Stimulated activated CD8-positive, alpha-beta memory T cell treated with anti-CD3 and anti-CD28 coated beads, Interleukin-4, amount 100 ng/mL, for 4 hours (primary cell): ENCODE measurements at places on chromosomes 12 and 14.

DNA sequence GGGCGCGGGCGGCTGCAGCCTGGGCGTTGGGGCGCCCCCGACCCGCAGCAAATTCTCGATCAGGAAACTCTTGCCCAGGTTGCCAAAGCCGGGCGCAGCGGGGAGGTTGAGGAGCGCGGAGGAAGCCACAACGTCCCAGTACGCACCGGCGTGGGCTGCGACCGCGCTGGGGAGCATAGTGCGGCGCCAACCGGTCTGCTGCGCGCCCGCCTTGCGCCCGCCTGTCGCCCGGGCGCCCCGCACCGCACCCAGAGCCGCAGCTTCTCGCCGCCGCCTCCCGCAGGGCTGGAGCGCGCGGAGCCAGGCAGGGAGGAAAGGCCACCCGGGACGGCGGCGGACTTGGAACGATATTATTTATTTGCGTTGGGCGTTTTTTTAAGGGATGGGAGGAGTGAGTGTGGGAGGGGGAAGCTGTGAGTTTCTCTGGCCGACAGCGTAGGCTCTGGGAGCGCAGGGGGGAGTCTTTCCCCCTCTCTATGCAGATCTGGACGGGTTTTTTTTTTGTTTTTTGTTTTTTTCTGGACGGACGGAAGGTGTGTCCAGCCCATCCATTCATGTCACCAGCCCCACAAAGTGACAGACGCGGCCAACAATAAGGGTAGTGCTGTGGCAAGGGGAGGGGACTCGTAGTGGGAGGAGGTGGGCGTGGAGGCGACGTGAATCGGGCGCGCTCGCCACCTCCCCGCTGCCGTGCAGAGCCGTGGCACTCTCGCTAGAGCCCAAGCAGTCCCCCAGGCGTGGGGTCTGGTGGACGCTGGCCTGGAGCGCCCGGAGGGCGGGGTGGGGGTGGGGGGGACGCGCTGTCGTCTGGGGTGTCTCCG lies at the start of gene DBX2:
DBX2 (minus strand) TSS at position 349 of the 821 bp plus-strand sequence; CDS start at position 177, 172 bp downstream.
- no peak for DNase-seq

DNA sequence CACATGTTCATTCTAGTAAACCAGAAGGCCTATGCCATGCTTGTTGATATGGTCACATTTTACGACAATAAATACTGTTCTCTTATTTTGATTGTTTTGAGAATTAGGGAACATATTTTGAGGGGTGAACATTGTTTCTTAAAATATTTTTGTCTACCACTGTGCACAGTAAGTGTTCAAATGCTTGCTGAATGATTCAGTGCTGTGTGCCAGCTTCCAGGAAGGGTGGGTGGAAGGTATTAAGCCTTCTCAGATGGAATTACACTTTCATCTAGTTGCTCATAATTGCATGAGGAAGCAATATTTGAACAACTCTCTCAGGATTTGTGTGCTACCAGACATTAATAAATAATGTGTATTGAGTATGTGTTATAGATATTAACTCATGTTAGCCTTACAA lies 15.5 kb upstream of the TMX1 start:
- no peak for DNase-seq

GRCh38 chr12:1357171-1357570 lies 237.2 kb downstream of the FBXL14 start:
- DNase-seq, result no peak

DNA sequence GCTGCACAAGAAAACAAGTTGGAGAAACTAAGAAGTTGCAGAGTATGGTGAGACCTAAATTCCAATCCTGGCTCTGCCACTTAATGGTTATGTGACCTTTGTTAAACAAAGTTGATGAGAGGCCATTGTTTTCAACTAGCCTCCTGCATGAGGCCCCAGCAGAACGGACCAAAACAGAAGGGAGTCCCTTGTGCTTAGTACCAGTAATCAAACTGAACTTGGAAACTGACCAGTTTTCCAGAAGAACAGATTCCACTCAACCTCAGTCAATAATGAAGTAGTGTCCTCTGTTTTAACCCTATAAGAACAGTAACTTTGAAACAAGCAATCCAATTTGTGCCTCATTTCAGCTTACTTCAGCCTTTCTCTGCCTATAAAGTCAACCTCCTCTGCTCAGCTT lies 69.9 kb downstream of the C12orf56 start:
- no peak for DNase-seq

GRCh38 chr14:53921027-53921426 lies 35.6 kb downstream of the BMP4 start:
- no peak for DNase-seq

GRCh38 chr12:75543529-75543928 lies 32.1 kb upstream of the KRR1 start:
- DNase-seq, result no peak

- DNase-seq, result no peak
These were observed 18.3 kb downstream of the MLH3 start for GRCh38 chr14:75032939-75033338.

GRCh38 chr12:27796128-27796527 lies 16.1 kb upstream of the MANSC4 start:
- no peak for DNase-seq

DNA sequence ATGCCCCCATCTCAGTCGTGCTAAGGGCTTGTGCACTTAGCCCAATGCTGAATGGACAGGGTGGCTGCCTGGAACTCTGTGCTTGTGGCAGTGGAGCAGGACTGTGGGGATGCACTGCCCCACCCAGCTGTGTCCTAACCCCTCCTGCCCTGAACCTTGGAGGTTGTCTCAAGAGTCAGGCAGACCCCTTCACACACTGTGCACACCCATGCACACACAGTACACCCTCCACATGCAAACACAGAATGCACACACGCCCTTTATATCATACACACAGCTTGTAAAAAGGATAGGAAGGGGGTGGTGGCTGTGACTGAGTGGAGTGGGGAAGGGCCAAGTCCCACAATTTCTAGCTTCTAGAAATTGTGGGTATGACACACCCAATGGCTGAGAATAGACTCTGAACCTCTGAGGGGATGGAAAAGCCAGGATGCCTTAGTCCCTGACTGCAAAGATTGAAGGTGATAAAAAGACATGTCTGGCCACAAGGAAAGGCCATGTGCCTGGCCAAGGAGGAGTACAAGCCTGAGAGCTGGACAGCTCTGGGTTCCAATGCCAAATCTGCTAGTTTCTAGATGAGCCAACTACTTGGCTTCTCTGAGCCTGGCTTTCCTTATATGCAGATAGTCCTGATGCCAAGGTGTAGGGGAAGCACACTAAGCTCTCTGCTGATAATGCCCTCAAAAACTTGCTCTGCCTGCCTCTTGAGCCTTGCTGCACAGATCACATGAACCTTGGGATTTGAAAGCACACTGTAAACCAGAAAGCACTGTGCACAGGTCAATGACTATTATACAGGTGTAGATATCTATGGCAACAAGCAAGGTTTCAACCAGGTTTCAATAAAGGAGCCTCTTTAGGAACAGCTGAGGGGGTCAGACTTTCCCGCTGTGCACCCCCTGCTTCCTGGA lies 8.4 kb downstream of the KRT8 start:
- no peak for DNase-seq

- DNase-seq, result no peak
These were observed 10.4 kb downstream of the LUM start for GRCh38 chr12:91100906-91101305.

GRCh38 chr12:32896432-32897280 lies at the start of gene PKP2:
Gene PKP2 (minus strand): TSS chr12:32896777. CDS start chr12:32896731, 46 bp downstream.
- DNase-seq, result no peak

DNA sequence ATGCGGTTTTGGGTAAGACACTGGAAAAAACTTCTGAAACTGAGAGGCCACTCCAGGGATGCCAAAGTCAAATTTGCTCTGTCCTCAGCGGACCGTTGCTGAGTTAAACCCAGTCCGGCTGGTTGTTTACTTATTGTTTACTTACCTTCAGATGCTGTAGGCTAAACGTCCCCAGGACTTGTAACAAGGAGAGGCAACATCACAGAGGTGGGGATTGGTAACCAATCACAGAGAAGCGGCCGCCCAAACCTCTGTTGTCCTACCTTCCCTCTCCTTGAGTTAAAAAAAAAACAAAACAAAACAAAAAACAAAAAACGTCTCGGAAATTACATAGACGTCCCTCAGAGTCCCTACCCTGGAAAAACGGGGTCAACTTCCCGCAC lies 380 bp downstream of the ANO2 start:
- no peak for DNase-seq

DNA sequence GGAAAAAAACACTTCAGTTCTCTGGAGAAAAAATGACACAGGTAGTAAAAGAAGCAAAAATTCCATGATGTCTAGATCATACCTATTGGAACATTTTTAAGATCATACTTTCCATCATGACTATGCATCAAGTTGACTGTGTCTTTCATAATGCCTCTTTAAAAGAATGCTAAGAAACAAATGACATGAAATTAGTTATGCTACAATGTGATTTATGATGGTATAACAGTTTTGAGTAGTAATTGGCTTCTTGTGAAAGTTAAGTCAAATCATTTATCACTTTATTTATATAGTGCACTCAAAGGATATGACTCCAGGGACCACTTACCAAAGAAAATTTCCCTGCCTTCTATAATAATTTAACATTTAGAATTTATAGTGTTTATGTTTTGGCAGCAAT lies 28.5 kb downstream of the RASSF9 start:
- no peak for DNase-seq

DNA sequence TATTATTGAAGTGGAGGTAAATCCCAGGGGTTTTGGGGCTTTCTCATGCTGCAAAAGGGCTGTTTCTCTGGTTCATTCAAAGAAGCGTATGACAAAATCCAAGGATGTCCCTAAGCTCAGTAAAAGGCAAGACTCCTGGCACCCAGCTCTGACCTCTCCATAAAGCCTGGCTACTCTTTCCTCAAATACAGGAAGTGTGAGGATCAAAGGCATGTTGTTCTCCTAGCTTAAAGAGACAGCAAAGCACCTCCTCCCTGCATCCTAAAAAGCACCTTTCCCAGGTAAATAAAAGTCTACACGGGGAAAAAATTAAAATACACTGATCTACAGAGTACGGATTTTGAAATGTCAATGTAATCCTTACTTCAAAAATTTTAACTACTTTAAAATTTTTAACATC lies 118.6 kb downstream of the LMNTD1 start:
- DNase-seq, result no peak

GRCh38 chr12:50647031-50647430 lies 116.9 kb upstream of the ATF1 start:
- no peak for DNase-seq

DNA sequence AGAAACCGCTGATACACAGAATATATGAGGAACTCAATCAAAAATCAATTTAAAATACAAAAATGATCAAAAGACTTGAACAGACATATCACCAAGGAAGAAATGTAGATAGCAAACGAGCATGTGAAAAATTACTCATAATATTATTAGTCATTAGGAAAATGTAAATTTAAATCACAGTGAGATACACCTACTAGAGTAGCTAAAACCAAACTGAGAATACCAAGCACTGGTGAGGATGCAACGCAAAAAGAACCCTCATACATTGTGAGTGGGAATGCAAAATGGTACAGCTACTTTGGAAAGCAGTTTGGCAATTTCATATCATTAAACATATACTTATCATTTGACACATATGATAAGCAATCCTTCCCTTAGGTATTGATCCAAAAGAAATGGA lies 101.1 kb upstream of the ST8SIA1 start:
- DNase-seq, result no peak

DNA sequence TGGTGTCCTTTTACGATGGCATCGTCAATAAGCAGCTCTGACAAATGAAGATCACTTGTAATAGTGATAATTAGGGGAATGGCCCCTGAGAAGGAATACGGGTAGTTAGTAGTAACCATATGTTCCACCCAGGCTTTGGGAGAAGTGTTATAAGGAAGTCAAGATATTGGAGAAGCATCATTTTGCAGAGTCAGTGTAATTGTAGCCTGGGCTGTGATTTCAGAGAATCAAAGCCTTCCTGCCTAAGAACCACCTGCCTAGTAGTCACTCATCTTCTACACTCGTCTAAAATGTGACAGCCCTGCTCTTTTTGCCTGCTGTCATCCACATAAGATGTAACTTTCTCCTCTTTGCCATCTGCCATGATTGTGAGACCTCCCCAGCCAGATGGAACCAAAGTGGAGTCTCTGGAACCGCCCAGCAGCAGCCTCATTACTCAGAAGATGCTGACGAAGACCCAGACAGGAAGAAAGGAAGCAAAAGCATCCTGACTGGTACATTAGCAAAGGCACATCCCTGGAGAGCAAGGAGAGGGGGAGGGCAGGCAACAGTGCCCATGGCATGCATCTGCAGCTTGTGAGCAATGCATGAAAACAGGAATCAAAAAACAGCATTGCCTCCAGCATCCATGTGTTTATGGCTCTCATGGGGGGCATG lies 12.6 kb upstream of the EDDM3A start:
- DNase-seq, result no peak

DNA sequence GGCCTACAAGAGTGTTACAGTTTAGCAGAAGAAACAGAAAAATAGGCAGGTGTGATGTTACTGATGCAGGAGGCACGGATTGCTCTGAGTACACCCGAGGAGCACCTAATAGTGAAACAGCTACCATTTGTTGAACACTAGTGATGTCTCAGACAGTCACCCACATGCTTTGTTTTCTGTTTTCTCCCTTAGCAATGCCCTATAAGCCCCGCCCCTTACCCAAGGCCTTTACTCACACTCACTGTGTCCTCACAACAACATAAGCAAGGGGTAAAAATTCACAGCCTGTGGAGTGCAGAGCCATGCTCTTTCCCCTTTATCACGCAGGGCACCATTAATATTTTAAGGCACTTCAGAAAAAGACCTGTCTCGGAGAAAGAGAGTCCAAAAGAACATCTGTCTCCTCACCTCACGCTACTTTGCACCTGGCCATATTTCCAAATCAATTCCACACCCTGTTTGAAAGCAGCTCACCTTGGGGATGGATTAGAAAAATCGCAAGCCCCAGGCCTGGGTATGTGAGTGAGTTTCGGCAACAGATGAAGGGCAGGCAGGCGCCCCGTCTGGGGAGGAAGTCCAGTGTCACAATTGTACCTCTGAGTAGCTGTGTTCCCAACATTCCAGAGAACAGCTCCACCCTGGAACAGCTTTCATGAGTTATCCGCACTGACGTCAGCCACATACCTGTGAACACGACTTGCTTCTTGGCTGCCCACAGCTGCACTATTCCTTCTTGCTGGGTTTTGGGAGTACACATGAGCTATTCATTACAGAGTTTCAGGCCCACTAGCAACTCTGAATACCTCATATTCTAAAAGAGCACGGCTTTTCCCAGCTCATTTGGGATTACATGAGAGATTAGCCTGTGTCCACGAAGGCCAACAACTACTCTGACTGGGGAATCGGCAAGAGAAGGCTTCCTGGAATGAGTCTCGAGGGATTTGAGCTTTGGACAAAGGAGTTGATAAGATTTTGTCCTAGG lies 26.0 kb downstream of the MAPK1IP1L start:
- DNase-seq, result no peak

- DNase-seq, result no peak
These were observed 24.6 kb downstream of the GCN1 start for GRCh38 chr12:120169946-120170345.
